Hematopoietic multipotent progenitor cell treated with erythropoietin and hydrocortisone succinate and interleukin-3 and kit ligand, for 8 days (in vitro differentiated cells): ENCODE measurements at places on chromosomes 12 and 14.

GRCh38 chr12:7859552-7859951 lies 13.2 kb downstream of the SLC2A14 start:
- no peak for DNase-seq

DNA sequence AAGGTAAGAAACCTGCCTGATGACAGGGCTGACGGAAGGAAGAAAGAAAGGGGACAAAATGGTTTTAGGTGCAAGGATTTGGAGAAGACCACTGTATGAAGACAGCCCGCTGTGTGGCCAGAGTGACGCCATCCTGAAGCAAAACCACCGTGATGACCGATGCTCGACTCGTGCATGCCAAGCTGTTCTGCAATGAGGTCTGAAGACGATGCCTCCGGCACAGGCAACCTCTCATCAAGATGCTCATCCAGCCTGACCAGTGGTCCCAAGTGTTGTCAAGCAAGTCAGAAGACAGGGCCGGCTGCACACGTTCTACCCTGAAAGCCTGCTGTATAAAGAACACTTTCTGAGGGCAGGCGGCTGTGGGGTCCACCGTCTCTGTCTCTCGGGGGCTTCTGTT lies 34.8 kb downstream of the STX2 start:
- no peak for DNase-seq

GRCh38 chr12:92208613-92209121 lies 63.0 kb upstream of the BTG1 start:
- no peak for DNase-seq

GRCh38 chr12:11732715-11733114 lies 83.2 kb downstream of the ETV6 start:
- no peak for DNase-seq

- DNase-seq = no peak
These were observed 17.6 kb upstream of the G2E3 start for GRCh38 chr14:30541318-30541717.

DNA sequence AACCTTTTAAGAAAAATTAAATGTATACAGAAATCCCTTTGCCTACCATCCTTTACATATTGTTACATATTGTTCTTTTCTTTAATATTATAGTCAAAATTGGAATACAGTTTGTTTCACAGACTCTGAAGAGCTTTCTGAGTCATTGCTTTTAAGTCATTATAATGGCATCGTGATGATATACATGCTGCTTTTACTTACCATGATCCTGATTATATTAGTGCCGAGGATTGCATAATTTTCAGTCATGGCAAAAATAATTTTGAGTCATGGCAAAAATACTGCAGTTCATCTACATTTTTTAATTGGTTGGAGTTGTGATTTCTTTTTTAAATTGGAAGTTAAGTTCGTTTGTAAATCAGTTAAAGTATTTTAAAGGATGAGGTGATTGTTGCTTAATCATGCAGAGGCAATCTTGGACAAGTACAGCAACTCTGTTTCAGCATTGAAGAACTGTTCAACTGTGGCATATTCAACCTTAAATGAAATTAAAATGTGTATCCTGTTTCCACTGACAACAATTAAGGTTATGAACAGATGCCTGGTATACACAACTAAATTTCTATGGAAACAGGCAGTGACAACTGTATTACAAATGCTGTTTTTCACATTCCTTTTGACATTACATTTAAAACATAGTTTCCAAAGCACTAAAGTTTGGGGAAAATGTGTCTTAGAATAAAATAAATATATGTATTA lies 142.3 kb downstream of the PCNX1 start:
- DNase-seq = no peak

DNA sequence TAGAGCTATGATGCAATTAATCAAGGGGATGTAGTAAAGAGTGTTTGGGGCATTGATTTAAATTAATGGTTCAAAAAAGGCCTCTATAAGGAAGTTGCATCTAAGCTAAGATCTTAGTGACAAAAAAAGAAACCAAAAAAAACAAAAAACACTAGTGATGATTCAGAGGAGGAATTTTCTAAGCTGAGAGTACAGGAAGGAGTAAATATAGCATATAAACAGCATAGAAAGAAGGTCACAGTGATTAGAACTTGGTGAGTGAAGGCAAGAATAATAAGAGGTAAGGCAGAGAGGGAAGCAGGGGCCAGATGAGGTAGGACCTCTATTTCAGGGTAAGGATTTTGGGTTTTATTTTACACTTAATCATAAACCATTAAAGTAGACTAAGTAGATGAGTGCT lies 48.0 kb upstream of the PDZRN4 start:
- no peak for DNase-seq

DNA sequence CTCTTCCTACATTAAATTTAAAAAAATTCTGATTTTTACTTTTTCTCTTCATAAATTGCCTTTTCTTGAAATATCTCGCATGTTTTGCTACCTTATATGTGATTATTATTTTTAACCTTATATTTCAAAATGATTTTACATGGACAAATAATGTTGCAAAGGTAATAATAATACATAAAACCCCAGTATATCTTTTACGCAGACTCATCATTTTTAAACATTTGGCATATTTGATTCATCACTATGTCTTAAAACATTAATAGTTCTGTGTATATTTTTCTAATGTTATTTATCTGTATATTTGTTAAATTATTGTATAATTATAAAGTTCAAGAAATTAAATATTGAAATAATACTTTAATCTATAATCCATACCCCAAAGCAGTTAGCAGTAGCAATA lies 350.8 kb downstream of the RPL10L start:
- DNase-seq = no peak

DNA sequence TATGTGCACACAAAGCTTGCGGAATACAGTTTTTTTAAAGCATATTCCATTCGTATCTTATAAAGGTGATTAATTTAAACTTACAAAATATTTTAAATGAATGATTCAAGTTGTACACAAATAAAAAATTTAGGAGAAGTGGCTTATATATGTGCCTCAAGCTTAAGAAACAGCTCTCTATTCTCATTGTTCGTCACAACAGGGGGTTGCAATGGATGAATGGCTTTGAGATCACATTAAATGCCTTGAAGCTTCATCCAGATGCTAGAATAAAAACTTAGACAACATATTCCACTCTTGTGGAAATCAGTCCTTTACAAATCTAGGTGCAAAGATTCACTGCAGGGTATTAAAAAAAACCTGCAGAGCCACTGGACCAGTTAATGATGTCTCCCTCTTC lies 303.9 kb upstream of the LRFN5 start:
- no peak for DNase-seq

- DNase-seq = peak; percentile 80
These were observed 34.3 kb upstream of the TEX22 start for GRCh38 chr14:105363847-105364708.

- no peak for DNase-seq
These were observed 11.6 kb upstream of the NEK9 start for GRCh38 chr14:75138492-75138891.

- DNase-seq = peak; percentile 83
These were observed 1.2 kb downstream of the AMHR2 start for GRCh38 chr12:53424626-53425514.

DNA sequence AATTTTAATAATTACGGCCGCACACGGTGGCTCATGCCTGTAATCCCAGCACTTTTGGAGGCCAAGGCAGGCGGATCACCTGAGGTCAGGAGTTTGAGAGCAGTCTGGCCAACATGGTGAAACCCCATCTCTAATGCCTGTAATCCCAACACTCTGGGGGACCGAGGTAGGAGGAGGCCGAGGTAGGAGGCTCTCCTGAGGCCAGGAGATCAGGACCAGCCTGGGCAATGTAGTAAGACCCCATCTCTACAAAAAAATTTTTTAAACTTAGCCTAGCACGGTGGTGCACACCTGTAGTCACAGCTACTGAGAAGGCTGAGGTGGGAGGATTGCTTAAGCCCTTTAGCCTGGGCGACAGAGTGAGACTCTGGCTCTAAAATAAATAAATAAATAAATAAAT lies 5.6 kb upstream of the CFAP73 start:
- DNase-seq = no peak

DNA sequence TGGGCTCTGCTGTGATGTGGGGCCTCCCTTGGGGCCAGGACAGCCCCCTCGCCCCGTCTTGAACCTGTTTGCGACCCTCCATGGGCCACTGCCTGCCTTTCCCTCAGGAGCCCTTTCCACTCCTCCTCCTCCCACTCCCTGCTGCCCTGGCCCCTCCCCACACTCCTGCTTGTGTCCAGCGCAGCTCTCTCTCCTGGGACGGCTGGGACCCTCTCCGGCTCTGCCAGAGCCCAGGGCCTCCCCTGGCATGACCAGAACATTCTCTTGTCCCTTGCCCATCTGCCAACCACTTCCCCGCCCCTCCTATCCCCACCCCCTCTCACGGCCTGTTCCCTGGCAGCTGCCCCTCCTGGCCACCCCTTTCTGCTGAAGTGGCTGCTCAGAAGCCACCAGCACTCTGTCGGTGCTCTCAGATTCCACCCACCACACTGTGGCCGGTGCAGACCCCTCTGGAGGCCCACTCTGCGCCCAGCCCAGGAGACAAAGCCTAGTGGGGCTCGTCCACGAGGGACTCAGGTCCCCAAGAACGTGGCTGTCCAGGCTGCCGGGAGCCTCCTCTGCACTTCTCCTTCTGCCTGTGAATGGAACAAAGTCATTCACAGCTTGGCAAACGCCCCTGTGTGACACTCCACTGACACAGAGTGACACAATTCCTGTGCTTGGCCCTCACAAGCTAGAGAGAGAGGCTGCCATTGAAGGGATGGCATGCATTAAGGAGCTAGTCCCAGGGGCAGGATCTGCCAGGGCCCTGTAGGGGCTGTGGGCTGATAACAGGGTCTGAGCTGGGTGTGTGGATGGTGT lies 1.4 kb downstream of the ASPG start:
- DNase-seq = no peak

- DNase-seq = peak; percentile 51
These were observed 240.9 kb downstream of the FOXN3 start for GRCh38 chr14:89175881-89176799.

GRCh38 chr12:123889848-123890535 lies 82.6 kb downstream of the CCDC92 start:
- DNase-seq = no peak

DNA sequence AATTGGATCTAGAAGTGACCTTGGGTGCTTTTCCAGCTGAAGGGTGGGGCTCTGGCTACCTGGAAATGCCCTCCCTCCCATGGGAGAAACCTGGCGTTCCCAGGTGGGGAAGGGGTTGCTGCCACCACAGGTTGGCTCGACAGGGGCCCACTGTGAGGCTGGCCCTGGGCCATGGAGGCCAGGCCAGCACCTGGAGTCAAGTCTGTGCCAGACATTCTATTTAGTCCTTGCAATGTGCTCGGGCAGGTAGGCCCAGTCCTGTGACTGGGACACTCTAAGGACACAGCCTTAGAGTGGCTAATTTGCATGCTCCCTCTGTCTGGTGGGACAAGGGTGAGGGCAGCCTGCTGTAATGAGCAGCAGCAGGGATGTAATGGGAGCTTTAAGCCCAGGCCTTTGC lies 11.9 kb downstream of the VRTN start:
- no peak for DNase-seq

DNA sequence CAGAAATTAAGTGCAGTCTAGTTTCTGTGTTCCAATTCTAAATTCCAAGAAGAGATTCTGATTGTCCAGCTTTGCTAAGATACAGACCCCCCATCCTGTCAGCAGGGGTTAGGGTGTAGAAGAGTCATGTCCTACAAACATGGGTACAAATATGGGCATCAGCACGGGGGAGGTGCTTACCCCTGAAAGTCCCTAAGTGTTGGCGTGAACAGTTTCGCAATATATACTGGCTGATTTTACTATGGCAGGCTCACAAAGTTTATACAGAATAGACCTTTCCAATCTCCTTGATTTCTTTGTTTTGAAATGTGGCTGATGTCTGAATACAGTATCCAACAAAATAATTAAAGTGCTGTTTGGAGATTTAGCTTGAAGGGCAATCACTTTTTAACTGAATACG lies 71.6 kb upstream of the PPM1H start:
- no peak for DNase-seq

GRCh38 chr12:130014485-130014807 lies 110.6 kb upstream of the TMEM132D start:
- no peak for DNase-seq

- no peak for DNase-seq
These were observed 8.2 kb downstream of the SIX1 start for GRCh38 chr14:60640859-60641741.

- no peak for DNase-seq
These were observed 2.0 kb upstream of the TBX5 start for GRCh38 chr12:114407842-114408411.

GRCh38 chr14:23321572-23322547 lies 603 bp downstream of the PABPN1 start:
- DNase-seq = peak; percentile 56

DNA sequence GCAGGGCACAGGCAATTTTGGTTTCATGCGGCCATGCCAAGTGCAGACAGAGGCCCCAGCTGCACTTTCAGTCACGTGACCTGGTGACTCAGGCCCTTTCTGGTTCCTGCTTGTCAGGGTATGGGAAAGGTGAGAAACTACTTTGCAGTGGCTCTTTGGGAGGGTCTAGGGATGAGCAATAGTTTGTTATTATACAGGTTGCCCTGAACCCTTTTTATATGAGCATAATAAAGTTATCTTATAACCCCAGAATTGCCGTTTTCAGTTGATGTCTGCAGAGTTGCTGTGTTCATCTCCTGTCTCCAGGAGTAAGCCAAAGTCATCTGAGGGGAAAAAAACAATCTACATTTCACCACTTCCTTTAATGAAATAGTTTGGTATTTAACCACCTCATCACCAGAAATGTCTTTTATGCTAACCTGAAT lies 30.9 kb upstream of the EMP1 start:
- DNase-seq = peak; percentile 44

- no peak for DNase-seq
These were observed 452.8 kb downstream of the AACS start for GRCh38 chr12:125518074-125518473.

DNA sequence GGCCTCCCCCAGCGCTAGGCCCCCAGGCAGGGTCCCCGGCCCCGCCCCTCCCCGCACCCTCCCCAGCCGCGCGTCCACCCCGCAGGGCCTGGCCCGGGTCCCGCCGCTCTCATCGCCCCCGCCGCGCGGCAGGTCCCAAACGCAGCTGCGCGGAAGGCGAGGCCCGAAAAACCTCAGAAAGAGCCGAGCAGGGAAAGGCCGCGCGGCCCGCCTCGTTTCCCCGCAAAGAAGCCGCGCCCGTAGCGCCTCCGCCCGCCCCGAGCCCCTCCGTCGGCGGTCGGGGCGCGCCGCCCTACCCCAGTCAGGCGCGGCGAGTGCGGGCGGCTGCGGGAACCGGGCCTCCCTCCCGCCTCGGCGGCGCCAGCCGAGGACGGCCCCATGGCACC lies 324 bp downstream of the POLE start:
- no peak for DNase-seq
